ENCODE measurements at places on chromosomes 1 and 21. TPM values are rescaled to one million over a fixed set of nuclear protein-coding genes. Genes with fewer than 3 reads are reported as not detected.

Gene CRNN
- 3.7 TPM for total RNA-seq

Gene THEM5
- total RNA-seq: not detected

Gene PPFIA4
- total RNA-seq: 0.42 TPM

DNA sequence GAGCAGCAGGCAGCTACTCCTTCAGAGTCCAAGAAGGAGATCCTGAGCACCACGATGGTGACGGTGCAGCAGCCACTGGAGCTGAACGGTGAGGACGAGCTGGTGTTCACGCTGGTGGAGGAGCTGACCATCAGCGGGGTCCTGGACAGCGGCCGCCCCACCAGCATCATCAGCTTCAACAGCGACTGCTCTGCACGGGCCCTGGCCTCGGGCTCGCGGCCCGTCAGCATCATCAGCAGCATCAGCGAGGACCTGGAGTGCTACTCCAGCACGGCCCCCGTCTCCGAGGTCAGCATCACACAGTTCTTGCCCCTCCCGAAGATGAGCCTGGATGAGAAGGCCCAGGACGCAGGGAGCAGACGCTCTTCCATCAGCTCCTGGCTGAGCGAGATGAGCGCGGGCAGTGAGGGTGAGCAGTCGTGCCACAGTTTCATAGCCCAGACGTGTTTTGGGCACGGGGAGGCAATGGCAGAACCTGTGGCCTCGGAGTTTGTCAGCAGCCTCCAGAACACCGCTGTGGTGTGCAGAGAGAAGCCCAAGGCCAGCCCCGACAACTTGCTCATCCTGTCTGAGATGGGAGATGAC is 531.8 kb downstream of the KIF26B start:
- DNase-seq: no peak

- DNase-seq: no peak
Measured at GRCh38 chr1:61158591-61158990, 76.2 kb downstream of the NFIA start.

GRCh38 chr1:62110198-62110817 is 84.3 kb upstream of the L1TD1 start:
- no peak for DNase-seq
